ENCODE measurements at places on chromosomes 12 and 14.

DNA sequence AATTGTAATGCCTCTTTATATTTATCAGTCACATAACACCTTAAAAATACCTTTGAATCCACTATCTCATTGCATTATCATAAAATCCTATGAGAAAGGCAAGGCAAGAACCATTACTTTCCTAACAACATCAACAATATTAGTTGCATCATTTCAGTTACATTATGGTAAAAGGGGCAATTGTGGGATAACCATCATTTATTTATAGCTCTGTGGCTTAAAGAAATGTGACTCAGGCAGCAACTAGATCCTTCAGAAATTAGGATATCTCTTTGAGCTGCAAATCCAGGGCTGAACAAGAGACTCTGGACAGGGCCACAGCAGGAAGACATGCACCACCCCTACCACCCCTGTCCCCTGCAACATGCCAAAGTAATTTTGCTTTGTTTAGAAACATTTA lies 36.4 kb downstream of the EPS8 start:
- peak overlapping the region; percentile 70 for H3K27ac ChIP-seq
- no peak overlapping the region for H3K4me3 ChIP-seq
- H3K4me1 ChIP-seq, result peaks cover 77% of the 10 kb centered on the region
- DNase-seq, result peak; percentile 76
- no peaks in the 10 kb centered on the region for H3K36me3 ChIP-seq
- no peaks in the 10 kb centered on the region for H3K27me3 ChIP-seq

- H3K27ac ChIP-seq, result no peak overlapping the region
- no peaks in the 10 kb centered on the region for H3K36me3 ChIP-seq
- DNase-seq, result no peak
- no peak overlapping the region for H3K4me3 ChIP-seq
- no peaks in the 10 kb centered on the region for H3K4me1 ChIP-seq
These were observed 99.6 kb downstream of the PTPN11 start for GRCh38 chr12:112518365-112518735.

GRCh38 chr14:32666308-32666707 lies 272.4 kb upstream of the NPAS3 start:
- H3K4me1 ChIP-seq, result peaks cover 14% of the 10 kb centered on the region
- no peaks in the 10 kb centered on the region for H3K36me3 ChIP-seq
- DNase-seq, result peak; percentile 23
- H3K27me3 ChIP-seq, result no peaks in the 10 kb centered on the region

DNA sequence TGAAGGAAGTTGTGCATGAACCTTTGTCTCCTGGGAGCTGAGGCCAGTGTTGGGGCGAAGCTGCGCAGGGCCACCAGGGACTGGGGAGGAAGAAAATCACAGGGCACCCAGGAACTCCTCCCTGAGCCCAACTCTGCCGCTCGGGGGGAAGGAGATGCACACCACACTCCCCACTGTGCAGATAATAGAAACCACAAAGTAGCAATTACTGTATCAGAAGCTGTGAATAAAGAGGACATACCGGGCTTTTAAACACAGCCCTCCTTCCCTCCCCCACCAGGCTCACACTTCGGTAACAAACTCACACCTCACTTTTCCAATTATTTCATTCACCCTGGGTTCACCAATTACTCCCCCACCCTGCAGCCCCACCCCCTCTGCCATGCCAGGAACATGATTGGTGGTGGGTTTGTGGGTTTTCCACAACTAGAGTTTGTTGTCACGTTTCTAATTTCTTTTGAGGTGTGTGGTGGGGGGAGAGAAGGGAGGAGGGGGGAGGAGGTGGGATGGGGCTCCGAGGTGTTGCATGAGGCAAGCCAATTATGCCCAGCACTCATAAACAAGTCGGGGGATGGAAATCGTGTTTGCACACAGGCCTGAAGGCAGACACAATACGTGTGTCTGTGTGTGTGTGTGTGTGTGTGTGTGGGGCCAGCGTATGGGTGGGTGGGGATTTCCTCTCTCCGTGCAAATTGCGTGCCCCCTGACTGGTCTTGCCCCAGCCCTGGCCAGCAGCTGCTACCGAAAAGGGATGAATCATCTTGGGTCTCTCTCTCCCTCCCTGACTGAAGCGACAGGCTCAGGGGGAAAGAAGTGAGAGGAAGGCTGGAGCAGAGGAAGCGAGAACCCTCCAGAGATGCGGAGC lies 103.3 kb downstream of the RBM19 start:
- no peak overlapping the region for H3K27ac ChIP-seq
- no peaks in the 10 kb centered on the region for H3K36me3 ChIP-seq
- H3K4me3 ChIP-seq, result no peak overlapping the region
- DNase-seq, result peak; percentile 14
- peaks cover 6% of the 10 kb centered on the region for H3K4me1 ChIP-seq
- H3K27me3 ChIP-seq, result no peaks in the 10 kb centered on the region

DNA sequence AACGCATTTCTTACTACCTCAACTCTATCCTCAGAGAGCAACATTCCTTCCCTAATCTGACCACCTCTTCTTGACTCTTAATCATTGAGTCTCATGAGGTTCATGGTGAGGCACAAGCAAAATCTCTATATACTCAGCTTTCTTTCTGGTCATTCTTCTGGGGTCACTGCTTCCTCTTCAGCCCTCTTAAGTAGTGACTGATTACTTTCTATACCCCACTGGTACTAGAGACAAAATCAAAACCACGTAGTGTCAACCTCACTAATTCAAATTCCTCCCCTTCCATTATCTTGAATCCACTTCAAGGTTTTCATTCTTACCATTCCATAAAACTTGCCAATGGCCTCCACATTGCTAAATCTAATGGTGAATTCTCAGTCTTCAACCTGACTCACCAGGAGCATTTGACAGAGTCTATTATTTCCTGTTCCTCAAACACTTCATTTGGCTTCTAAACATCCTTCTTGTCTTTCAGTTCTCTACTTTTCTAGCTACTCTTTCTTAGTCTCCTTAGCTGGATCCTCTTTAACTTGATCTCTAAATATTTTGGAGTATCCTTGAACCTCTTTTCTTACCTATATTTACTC lies 6.8 kb downstream of the WDHD1 start:
- H3K36me3 ChIP-seq, result 0 out of 2 replicates have a peak, but pooled peaks cover 4% of the 10 kb centered on the region
- DNase-seq, result peak; percentile 52
- no peaks in the 10 kb centered on the region for H3K27me3 ChIP-seq
- H3K4me3 ChIP-seq, result no peak overlapping the region

- no peaks in the 10 kb centered on the region for H3K27me3 ChIP-seq
- no peak overlapping the region for H3K27ac ChIP-seq
- peak; percentile 60 for DNase-seq
- H3K4me1 ChIP-seq, result peaks cover 16% of the 10 kb centered on the region
- H3K4me3 ChIP-seq, result no peak overlapping the region
- H3K36me3 ChIP-seq, result no peaks in the 10 kb centered on the region
These were observed 11.4 kb downstream of the GPR19 start for GRCh38 chr12:12684375-12685106.

DNA sequence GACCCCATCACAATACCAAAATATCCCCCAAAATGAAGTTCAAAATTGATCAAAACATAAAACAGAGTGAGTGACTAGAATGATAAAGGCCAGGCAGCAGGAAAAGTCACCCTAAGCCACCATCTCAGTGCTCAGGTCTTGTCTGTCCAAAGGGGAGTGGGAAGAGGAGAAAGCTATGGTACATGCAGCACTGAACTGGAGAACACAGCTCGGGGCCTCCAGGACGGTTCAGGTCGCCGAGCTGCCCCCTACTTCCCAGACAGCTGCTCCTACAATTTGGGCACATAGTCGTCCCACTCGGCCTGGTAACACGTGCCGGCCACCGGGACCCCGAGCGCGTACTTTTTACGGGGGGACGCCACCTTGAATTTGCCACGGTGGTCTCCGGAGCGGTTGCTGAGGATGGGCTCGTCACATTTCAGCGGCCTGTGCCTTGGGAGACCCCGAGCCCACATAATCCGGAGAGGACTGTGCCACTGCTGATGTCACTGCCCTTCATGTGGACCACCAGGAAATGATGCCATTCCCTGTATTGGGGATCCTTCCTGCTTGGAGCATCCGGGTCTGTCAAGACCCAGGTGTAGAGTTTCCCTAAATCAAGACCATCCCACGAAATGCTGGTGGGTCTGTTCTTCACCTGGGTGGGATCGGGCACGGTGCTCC lies 31.6 kb downstream of the AK7 start:
- H3K36me3 ChIP-seq, result no peaks in the 10 kb centered on the region
- H3K27ac ChIP-seq, result no peak overlapping the region
- no peaks in the 10 kb centered on the region for H3K27me3 ChIP-seq
- DNase-seq, result no peak
- no peaks in the 10 kb centered on the region for H3K4me1 ChIP-seq
- peak overlapping the region; percentile 71 for H3K4me3 ChIP-seq

DNA sequence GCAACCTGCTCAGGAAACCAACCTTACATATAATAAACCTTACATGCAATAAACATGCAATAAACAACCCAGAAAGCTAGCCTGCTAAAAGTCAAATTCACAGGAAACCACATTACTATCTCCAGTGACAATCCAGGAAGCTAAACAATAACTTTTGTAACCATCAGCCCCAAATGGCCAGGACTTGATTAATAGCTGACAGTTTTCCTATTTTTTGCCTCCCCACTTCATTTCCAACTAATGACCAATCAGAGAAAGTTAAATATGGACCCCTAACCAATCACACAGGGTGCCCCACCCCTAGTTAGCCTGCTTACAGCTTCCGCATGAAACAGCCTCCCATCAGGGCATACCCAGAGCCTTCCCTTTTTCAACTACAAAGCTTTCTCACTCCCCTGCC lies 152.2 kb upstream of the LMNTD1 start:
- H3K4me1 ChIP-seq, result no peaks in the 10 kb centered on the region
- no peaks in the 10 kb centered on the region for H3K27me3 ChIP-seq
- no peaks in the 10 kb centered on the region for H3K36me3 ChIP-seq
- H3K4me3 ChIP-seq, result no peak overlapping the region
- no peak for DNase-seq
- no peak overlapping the region for H3K27ac ChIP-seq

DNA sequence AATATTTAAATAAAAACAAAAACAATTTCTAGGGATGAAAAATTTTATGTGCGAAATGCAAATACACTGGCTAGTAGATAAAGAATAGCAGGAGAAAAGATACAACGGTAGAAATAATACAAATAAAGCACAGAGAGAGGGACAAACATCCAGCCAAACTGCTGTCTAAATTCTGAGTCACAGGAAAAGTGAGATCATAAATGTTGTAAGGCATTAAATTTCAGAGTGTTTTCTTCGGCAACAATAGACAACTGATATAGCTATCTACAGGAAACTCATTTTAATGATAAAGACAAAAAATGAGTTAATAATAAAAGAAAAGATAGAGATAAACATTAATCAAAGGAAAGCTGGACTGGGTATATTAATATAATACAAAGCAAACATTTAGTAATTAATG lies 122.2 kb downstream of the NTS start:
- H3K27me3 ChIP-seq, result no peaks in the 10 kb centered on the region
- H3K36me3 ChIP-seq, result no peaks in the 10 kb centered on the region
- H3K4me1 ChIP-seq, result no peaks in the 10 kb centered on the region
- no peak overlapping the region for H3K4me3 ChIP-seq
- H3K27ac ChIP-seq, result no peak overlapping the region

DNA sequence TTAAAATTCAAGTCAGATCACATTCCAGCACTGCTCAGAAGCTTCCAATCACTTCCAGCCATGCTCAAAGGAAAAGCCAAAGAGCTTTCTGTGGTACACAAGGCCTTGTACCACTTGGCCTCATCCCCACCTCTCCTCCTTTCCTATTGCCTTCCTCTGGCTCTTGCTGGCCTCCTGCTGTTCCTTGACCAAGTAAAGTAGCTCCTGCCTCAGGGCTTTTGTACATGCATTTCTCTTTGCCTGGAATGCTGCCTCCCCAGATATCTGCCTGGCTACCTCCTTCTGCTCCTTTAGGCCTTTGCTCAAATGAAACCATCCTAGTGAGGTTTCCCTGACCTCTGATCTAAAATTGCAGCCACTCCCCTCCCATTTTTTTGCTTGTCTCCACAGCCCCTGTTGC lies 51.2 kb upstream of the TCL1B start:
- H3K36me3 ChIP-seq, result no peaks in the 10 kb centered on the region
- no peak overlapping the region for H3K27ac ChIP-seq
- no peaks in the 10 kb centered on the region for H3K27me3 ChIP-seq
- no peak for DNase-seq
- H3K4me3 ChIP-seq, result no peak overlapping the region

DNA sequence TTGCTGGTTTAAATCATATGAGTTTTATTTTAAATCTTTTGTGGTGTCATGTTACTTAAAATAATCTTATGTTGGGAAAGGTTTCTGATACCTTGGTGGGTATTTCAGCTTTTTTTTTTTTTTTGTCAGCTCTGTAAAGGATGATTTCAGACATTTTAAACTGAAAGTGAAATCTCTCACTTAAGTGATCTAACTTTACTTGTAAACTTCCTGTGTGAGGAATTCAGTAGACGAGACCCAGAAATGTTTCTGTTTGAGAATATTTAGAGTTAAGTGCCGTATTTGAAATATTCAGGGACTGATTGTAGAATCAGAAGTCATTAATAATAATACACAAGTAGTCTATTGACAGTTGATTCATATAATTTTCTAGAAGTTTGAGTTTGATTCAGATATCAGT lies 37.8 kb downstream of the PROX2 start:
- DNase-seq, result no peak
- peaks cover 23% of the 10 kb centered on the region for H3K4me1 ChIP-seq
- no peak overlapping the region for H3K4me3 ChIP-seq
- no peak overlapping the region for H3K27ac ChIP-seq

DNA sequence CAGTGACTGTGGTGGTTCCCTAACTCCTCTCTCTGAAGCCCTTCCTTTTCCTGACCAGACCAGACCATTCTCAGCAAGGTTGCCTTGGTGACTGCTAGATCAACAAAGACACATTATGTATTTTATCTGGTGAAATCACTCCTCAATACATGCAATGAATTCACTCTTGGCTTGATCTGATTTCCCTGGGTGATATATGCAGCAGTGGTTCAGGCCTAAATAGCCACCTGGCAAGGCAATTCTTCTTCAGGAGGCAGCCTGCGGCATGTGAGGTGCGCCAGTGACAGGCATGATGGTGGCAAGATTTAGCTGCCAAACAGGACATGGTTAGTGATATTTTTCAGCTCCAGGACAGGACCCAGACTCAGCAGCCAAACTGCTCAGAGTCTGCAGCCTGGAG lies 350.3 kb upstream of the CCDC196 start:
- peaks cover 7% of the 10 kb centered on the region for H3K27me3 ChIP-seq
- H3K27ac ChIP-seq, result no peak overlapping the region
- H3K4me3 ChIP-seq, result no peak overlapping the region
- H3K4me1 ChIP-seq, result no peaks in the 10 kb centered on the region

DNA sequence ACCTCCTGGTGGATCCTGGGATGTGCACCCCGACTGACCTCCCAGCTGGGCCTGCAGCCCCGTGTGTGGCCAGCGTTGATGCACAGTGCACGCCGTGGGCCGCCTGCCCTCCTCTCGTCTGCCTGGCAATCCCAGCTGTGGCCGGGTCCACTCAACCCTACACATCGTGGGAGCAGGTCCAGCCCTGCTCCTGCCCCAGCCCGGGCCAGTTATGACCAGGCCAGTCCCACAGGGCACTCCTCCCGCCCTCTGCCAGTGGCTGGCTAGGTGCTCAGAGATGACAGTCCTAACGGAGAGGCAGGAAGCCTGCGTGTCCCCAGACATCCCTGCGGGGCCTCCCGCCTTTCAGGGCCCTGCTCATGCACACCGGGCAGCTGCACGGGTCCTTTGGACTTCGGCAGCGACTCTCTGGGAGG lies 10.8 kb downstream of the GALNT9 start:
- no peak overlapping the region for H3K4me3 ChIP-seq
- no peak overlapping the region for H3K27ac ChIP-seq
- H3K36me3 ChIP-seq, result no peaks in the 10 kb centered on the region
- DNase-seq, result no peak
- peaks cover 32% of the 10 kb centered on the region for H3K27me3 ChIP-seq

- H3K27me3 ChIP-seq, result peaks cover 19% of the 10 kb centered on the region
- no peaks in the 10 kb centered on the region for H3K36me3 ChIP-seq
- no peak overlapping the region for H3K4me3 ChIP-seq
- H3K27ac ChIP-seq, result no peak overlapping the region
These were observed 41.6 kb upstream of the VASH1 start for GRCh38 chr14:76719666-76720065.

Data from GM23248 (cell line).